Activated CD8-positive, alpha-beta memory T cell treated with anti-CD3 and anti-CD28 coated beads for 1 hour (primary cell): ENCODE measurements at places on chromosomes 6 and 20.

DNA sequence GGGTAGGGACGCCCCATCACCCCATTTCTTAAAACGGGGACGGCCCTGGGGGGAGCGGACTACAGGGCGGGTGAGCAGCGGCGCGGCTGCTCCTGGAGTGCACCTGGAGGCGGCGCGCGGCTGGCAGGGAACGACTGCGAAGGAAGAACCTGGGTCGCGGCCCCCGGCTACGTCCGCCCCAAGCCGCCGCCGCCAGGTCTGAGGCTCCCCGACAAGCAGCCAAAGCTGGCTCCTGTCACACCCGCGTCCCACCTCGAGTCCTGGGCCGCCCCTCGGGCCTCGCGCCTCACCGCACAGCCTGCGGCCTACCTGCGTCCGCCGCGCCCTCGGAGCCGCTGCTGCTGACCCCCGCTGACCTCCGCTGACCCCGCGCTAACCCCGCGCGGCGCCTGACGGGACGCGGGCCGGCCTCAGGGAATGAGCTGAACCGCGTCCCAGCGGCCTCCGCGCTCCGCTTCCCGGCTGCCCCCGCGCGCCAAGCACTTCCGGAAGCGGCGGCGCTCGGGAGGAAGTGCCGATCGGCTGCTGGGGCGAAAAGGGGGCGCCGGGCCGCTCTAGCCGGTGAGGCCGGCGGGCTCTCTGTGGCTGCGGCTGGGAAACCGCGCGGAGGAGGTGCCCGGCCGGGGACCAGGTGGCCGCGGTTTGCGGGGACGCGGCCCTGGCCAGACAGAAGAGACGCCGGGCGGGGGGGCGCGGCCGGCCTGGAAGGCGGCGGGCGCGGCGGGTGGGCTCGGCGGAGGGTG lies at the start of the genes ARFRP1 and ZGPAT:
Gene ARFRP1, minus strand, starts transcription at position 419 of the 743 bp plus-strand sequence. CDS start 885 bp downstream, outside the sequence.
Gene ZGPAT, plus strand, starts transcription at position 482 of the 743 bp plus-strand sequence. CDS start 542 bp downstream, outside the sequence.
- peak; percentile 81 for DNase-seq

DNA sequence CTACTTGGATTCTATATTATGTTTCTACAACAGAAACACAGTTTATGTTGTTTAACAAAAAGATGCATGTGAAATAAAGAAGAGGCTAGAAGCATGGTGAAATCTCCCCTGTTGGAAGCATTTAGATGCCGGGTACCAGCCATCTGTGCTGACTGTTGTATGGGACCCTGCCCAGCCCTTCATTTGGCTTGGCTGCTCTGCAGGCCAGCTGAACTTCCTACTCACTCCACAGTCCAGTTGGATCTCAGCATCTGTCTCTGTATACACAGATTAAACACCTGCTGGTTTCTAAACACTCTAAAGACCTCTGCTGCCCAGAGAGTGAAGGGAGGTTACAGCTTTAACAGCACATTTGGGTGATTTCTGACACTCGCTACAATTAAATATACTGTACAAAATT lies 228.3 kb downstream of the SLC35F1 start:
- no peak for DNase-seq

DNA sequence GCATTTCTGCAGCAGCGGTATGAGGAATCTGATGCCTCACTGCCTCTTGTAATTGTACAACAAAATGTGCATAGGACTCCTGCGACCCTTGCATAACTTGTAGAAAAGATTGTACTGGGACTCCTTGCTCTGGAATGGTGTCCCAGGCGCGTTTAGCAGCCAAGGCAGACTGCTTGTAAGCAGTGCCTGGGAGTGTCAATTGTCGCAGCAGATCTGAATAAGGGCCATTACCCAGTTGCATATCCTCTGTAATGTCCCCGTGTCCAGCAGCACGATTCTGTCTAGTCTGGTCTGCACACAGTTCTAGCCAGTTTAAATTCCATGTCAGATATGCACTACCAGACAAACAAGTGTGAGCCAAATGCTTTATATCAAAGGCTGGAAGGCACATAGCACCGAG lies 70.7 kb upstream of the BTN3A2 start:
- no peak for DNase-seq

DNA sequence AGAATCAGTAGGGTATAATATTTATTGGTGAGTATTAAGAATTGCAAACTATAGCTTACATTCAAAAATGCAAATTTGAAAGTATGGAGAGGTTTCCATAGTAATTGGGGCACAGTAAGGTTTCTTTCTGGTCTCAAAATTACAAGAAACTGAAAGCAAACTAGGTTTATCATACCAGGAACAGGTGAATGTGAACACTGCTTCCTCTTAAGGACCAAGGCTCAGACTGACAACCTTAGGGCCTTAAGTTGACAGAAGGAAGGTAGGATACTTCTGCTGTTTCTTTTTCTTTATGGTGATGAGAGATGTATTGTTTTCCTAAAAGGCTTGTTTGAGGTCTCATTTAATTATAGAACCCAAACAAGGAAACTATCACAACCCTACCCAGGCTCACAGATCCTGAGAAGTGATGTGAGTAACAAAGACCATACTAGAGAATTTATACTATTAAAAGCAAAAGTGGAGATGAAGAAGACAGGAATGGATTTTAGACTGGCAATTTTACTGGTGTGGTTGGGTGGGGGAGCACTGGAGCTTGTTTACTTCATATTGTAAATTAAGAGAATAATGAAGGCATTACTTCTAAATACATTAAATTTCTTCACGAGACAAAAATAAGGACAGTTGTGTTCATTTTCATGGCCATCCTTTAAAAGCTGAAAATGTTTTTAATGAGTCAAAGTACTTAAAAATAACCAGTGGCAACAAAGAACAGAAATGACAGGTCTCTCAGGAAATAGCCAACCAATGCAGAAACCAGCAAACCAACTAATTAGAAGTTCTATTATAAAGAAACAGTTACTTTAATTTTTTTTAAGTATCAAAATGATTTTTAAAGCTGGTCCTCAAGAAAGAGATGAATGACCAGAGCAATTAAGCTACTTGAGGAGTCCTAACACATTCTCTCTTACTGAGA lies 21.3 kb downstream of the STAU1 start:
- DNase-seq: no peak

DNA sequence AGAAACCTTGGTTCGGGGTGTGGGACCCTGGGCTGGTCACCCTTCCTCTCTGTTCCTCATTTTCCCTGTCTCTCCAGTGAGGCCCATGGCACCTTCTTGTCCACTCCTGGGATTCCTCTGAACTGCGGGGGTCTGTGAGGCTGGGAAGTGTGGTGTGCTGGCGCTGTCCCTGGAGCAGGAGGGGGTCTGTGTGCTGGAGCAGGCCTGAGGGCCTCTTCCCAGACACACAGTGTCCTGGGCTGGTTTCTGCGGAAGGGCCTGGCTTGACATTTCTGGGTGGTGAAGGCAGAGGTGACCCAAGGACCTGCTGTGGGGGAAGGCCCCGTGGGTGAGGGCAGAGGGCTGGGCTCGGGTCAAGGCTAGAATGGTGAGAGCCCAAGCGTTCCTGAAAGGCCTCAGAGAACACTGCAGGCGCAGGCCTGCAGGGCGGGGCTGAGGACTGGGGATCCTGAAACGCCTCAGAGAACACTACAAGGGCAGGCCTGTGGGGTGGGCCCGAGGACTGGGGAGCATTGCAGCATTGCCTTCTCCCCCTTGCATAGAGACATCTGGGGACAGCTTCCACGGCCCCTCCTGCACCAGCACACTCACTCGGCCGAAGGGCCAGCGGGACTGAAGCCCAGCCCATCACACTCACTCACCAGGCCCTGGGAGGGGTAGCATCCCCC lies 10.6 kb upstream of the BAK1 start:
- no peak for DNase-seq

GRCh38 chr6:134309227-134309626 lies 8.7 kb downstream of the SGK1 start:
- no peak for DNase-seq

GRCh38 chr20:50762435-50763220 lies 31.2 kb downstream of the PARD6B start:
- no peak for DNase-seq

DNA sequence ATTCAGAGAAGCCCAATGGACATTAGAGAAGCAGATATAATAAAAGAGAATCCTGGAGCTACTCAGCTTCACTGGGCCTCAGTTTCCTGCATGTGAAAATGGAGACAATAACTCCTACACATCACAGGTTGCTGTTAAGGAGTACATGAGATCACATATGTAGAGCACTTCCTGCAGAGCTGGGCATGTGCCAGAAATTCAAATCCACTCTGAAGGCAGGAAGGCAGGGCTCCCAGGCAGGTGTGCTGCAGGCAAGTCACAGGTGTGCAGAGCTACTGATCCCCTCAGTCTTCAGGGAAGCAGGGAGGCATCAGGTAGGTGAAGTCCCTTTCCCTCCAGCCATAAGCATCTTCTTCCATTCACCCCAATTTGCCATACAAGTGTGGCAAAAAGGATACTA lies 48.0 kb downstream of the DST start:
- DNase-seq: no peak

DNA sequence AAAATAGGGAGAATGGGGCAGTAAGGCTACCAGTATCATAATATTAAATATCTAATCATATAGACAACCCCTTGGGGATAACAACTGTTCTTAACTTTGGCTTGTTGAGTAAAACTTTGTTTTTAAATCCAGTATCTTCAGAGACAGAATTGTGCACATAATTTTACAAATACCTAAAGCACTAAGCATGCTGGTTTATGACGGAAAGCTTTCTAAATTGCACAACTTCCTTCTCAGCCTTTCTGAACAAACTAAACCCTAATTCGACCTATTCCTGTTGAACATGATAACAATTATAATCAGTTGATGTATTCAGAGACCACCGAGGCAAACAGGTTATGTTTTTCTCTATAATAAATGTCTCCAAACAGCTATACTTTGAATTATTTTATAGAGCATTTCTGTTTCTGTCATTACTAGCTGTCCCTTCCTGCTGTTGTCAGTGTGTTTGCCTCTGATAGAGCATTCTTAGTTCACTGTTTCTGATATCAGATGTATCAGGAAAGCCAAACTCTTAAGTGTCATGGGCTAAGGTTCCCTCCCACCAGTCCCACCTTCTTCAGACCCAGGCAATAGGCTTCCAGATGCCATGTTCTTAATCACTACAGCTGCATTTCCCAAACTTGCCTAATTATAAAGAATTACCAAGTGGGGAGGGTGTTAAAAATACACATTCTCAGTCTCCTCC lies 8.7 kb downstream of the ZHX3 start:
- no peak for DNase-seq

- no peak for DNase-seq
These were observed 76.1 kb upstream of the TPD52L1 start for GRCh38 chr6:125077453-125077852.
